ENCODE measurements at places on chromosomes 2 and 18.
A peak's percentile ranks its signal among the peaks of the same experiment; 100 is the strongest.

DNA sequence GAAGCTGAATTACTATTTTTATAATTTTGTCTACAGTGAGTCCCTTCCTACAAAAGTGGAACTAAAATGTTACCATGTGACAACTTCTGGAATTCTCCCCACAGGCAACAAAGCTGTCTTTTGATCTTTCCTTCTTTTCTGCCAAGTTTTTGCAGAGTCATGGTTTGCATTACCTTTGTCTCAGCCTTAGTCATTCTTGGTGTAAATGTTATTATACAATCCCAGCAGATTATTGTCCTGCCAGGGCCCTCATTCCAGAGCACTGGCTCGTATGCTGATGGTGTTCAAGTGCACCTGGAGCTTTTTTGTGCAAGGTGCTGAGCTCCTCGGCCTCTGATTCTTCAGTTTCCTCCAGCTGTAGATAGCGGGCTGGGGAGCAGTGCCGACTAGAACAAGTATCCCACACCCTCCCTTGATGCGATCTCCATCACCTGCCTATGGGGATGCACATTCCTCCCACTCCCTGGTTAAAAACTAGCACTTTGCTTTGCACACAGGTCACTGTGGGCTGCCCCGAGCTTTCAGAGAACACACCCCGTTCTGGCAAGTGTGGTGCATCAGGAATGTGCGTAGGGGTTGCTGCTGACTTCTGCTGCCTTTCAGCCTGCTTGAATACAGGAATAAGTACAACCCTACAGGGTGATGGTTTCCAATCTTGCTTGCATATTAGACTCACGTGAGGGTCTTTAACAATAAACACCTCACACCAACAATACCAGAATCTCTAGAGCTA lies 263.6 kb downstream of the RNF144A start:
- DNase-seq: no peak

GRCh38 chr2:128595763-128596395 lies 277.2 kb upstream of the HS6ST1 start:
- no peak for DNase-seq

DNA sequence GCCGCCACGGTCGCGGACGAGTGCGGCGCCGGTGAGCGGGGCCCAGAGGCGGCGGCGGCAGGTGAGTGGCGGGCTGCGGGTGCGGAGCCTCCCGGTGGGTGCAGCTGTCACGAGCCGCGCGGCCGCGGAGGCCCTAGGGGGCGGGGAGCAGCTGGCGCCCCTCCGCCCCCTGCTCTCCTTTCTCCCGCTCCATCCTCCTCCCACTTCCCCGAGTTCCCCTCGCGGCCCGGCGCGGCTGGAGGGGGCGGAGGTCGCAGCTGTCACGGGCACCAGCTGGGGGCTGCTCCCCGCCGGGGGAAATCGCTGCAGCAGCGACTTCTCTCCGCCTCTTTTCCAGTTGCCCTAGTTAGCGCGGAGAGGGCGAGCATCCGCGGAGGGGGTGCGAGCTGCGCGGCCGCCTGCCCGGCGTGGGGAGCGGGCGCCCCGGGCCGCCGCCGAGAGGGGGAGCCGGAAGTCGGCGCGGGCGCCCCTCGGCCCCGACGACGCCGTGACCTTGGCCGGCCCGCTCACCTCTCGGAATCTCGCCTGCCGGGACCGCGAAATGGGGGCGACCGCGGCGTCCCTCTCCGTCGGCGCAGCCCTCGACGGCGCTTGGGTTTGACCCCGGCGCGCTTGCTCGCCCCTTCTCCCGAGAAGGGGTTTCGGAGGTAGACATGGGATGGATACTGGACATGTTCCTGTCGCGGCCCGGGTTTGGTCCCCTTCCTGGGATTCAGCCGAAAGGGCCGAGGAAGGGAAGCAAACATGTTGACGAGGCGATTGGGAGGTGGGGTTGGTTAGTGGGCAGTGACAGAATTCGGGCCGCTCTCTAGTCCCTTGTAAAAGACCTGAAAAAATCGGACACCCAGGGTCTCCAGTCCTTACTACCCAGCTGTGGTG lies 727 bp downstream of the NCOA1 start:
- DNase-seq: no peak

GRCh38 chr18:75215663-75216062 lies 5.1 kb downstream of the TSHZ1 start:
- no peak for DNase-seq

GRCh38 chr2:175647058-175647457 lies 355.0 kb downstream of the LNPK start:
- no peak for DNase-seq

DNA sequence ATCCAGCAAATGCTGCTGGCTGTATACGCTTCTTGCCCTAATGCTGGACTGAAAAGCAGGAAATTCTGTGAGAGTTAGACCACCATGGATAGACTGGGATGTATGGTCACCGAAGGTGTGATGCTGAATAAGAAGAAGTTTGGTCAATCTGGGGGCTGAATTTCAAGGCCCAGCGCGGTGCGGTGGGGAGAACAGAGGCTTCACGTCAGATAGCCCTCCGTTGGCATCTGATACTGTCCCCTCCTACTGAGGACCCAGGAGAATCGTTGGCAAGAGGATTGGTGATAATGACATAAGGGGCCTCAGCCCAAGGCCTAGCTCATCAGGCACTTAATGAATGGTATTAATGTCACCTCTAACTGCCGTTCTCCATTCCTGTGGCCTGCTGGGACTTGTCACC lies 97.3 kb upstream of the ST3GAL5 start:
- DNase-seq: no peak

- DNase-seq: no peak
Observed at GRCh38 chr18:79493801-79494211, 98.1 kb downstream of the NFATC1 start.

DNA sequence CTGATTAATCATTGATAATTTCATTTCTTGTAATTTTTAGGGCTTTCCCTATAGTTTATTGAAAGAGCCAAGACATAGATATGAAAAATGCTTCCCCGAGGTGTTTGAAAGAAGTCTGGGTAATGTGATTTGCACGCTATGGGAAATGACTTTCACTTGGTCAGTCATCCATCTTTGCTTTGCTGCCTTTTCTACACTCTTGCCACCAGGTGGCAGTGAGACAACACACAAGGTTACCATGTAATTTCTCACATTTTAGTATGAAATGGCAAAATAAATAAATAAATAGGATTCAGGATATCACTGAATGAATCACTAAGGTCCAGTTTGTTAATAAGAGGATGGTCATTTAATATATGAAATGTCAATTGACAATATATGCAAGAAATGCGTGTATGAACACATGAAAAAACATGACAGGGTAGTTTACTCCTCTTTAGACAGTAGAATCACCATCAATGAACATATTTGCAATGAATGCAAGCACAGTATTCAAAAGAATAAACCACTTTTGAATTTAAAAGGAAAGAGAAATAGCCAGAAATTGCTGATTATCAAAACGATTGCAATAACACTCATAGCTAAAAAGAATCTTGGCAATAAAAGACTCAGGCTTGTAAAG lies 52.2 kb upstream of the KCNH7 start:
- DNase-seq: no peak

DNA sequence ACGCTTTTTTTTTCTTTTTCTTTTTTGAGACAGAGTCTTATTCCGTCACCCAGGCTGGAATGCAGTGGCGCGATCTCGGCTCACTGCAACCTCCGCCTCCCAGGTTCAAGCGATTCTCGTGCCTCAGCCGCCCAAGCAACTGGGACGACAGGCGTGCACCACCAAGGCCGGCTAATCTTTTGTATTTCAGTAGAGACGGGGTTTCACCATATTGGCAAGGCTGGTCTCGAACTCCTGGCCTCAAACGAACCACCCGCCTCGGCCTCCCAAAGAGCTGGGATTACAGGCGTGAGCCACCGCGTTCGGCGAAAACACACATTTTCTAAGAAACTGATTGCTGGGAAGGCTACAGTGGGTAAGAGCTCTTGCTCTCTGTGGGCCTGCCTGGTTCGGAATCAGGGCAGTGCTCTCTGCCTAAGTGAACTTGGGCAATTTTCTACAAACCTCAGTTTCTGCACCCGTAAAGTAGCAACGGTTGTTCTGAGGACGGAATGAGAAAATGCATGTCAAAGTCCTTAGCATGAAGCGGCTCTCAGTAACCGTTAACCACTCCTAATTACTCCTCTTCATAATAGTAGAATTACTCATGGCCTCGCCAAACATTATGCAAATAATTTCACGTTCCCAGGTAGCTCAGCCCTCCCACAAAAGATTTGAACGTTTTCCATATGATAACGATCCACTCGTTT lies 1.0 kb upstream of the PMAIP1 start:
- no peak for DNase-seq

GRCh38 chr2:238563551-238563950 lies 136.8 kb downstream of the ASB1 start:
- no peak for DNase-seq

GRCh38 chr2:203908797-203909185 lies 27.8 kb upstream of the ICOS start:
- no peak for DNase-seq

GRCh38 chr2:163748420-163748819 lies 12.6 kb upstream of the FIGN start:
- DNase-seq: no peak

- no peak for DNase-seq
Observed at GRCh38 chr2:190202604-190203003, 117.0 kb downstream of the HIBCH start.

- peak; percentile 53 for DNase-seq
Observed at GRCh38 chr18:35376742-35377695, at the start of gene ZNF396. Gene ZNF396, minus strand, starts transcription at chr18:35377337. Its CDS starts 3,045 bp downstream, at chr18:35374292.

GRCh38 chr2:46945671-46946070 lies 30.1 kb upstream of the MCFD2 start:
- no peak for DNase-seq

DNA sequence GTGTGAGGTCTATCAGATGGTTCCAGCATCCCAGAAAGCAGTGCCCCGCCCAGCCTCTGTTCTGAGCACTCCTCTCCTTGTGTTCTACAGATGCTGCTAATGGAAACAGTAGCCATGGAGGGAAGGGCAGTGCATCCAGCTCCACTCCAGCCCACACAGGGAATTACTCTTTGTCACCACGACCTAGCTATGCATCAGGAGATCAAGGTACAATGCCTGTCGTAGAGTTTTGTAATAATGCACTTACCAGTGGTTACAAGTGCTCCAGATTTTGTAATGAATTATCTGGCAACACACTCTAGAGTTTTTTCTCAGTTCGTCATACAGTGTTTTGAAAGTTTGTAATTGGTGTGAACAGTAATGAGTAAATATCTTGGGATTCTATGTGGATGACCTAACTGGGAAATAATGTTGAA lies 161.1 kb downstream of the ESCO1 start:
- DNase-seq: no peak

GRCh38 chr18:52824126-52824525 lies 484.1 kb downstream of the DCC start:
- DNase-seq: no peak

GRCh38 chr18:54888378-54888777 lies 60.1 kb downstream of the RAB27B start:
- no peak for DNase-seq

GRCh38 chr2:196249860-196250259 lies 78.5 kb upstream of the STK17B start:
- no peak for DNase-seq

GRCh38 chr18:31219395-31219794 lies 56.7 kb upstream of the DSC1 start:
- no peak for DNase-seq

DNA sequence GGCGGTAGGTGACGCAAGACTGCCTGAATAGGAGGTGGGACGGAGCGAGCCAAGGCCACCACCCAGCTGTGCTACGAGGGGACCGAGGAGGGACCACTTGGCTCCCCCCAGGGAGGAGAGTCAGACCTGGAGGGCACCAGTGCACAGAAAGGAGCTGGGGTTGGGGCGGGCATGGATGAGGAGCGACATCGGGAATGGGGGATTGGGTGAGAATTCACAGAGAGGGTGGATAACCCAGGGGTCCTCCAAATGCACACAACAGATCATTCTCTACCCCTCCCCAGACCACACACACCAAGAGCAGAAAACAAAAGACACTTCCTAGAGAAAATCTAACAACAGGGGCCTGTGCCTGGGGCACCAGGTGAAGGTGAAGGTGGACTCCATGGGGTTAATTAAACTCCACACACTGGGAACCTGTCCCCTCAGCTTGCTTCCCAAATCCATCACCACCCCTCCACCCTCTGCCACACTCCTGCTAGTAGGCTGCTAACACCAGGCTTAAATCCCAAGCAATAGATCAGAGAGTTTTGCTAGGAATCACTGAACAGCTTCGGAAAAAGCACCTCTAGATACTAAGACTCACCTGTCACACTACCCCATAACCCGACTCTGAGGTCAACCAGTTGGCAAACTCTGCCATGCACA lies 274.6 kb downstream of the EIPR1 start:
- DNase-seq: no peak

DNA sequence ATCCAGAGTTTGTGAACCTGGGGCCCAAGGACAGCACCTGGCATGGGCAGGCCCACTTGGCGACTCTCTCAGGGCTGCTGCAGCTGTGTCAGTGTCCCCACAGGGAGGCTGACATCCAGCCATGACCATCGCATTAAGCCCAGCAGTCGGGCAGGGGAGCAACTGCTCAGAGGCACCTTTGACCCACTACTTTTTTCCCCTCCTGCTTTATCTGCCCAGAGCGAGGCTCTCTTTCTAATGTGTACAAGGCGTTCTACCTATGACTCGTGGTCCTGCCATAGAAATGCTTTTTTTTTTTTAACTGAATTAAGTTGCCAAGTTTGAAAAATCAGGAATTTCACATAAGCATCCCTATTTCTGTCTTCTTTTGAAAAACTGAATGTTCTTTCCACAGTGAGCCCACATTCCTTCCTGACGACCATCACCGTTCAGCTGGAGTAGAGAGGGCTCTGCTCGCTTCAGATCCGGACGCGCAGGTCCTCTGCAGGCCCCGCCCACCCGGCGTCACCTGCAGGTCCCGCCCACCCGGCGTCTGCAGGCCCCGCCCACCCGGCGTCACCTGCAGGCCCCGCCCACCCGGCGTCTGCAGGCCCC lies 403 bp upstream of the CLUL1 start:
- DNase-seq: no peak

- no peak for DNase-seq
Observed at GRCh38 chr2:98065808-98066207, 21.2 kb upstream of the VWA3B start.

DNA sequence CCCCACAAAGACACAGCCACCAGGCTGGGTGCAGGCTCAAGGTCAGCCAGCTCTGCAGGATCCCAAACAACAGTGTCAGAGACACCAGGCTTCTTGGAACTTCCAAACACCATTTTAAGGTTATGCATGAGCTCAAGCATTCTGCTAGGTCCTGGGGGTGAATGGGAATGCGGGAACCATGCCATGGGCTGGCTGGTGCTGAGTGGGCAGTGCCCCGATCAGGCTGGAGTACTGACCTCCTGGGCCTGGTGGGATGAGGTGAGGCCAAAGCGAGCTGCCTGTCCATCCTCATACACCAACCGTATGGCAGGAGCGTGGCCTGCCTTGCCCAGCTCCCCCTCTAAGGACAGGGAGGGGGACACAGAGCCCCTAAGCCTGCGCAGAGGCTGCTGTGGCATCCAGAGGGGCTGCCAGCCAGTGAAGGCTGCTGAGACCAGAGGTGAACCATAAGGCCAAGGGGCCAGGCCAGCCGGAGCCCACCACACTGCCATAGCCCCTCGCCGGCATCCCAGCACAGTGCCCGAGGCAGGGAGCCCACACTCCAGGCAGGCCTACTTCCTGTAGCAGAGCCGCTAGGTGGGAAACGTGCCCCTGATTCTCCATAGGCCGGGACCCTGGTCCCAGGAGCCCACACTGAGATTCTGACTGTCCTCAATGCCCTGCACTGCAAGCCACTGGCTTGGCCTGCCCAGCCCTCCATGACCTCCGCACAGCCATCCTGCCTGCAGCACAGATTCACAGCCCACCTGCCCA lies 135.0 kb downstream of the HDAC4 start:
- no peak for DNase-seq

GRCh38 chr18:9475643-9476591 lies 604 bp downstream of the RALBP1 start:
- DNase-seq: peak; percentile 11

- DNase-seq: no peak
Observed at GRCh38 chr2:99841749-99842148, 300.6 kb downstream of the AFF3 start.

All from activated CD8-positive, alpha-beta memory T cell treated with anti-CD3 and anti-CD28 coated beads for 1 hour (primary cell).